ENCODE measurements at places on chromosomes 12 and 14.

- no peak for DNase-seq
These were observed 77.2 kb downstream of the C2CD5 start for GRCh38 chr12:22467190-22467589.

DNA sequence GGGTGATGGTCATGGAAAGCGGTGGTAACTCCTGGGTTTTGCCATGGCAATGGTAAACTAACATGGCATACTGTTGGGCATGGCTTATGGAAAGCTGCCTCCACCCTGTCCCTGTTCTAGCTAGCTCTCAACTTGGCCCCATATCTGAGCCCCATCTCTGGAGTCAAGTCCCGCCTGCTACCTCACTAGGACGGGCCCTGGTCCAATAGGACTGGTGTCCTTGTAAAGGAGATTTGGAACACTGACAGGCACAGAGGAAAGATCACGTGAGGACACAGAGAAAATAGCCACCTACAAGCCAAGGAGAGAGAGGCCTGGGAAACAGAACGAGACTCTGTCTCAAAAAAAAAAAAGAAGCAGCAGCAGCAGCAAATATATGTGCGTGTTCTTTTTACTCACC lies 59.8 kb downstream of the RNFT2 start:
- DNase-seq = no peak

DNA sequence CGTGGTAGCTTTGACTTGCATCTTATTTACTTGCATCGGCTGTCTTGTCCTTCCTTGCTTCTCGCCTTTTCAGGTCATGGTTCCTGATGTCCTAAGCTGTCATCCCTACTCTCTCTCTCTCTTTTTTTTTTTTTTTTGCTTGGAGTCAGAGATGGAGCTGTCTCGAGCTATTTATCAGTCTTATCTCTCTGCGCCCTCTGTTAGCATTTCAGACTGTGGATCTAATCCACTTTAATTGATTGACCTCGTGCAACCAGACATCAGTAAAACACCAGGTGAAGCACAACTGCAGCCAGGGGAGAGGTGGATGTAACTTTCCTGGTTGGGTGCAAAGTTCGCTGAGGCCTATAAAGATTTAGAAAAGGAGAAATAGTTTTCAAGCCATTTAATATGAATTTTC lies 554.8 kb downstream of the DIO2 start:
- DNase-seq = no peak

GRCh38 chr12:2804393-2805142 lies 7.9 kb upstream of the ITFG2 start:
- no peak for DNase-seq

DNA sequence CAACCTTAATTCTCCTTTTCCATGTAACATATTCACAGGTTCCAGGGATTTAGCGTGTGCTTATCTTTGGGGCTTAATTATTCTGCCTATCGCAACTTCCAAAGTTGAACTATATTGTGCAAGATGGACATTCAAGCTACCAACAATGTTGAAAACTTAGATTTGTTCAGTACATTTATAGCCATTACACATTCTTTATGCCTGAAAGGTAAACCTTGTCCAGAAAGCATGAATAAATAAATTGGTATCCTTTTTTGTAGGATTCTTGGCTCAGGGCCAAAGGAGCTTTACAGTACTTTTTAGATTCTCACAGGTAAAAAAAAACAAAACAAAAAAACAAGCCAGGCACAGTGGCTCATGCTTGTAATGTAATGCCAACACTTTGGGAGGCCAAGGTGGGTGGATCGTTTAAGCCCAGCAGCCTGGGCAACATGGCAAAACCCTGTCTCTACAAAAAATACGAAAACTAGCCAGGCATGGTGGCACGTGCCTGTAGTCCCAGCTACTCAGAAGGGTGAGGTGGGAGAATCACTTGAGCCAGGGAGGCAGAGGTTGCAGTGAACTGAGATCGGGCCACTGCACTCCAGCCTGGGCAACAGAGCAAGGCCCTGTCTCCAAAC lies 3.3 kb downstream of the C12orf56 start:
- DNase-seq = no peak

DNA sequence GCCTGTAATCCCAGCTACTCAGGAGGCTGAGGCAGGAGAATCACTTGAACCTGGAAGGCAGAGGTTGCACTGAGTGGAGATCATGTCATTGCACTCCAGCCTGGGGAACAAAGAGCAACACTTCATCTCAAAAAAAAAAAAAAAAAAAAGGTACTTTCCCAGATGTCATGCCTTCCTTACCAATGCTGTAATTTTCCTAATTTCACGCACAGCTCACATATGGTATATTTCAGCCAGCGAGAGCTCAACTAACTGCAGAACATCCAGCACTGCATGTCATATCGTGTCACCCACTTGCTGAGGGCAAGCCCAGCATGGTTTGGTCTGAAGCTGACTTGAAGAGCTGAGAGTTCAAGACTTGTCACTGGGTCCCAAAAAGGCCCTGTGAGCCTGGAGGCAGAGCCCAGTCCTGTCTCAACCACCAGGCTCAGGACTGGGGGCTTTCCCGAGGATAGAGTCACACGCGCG lies 29.0 kb downstream of the NFKBIA start:
- no peak for DNase-seq

DNA sequence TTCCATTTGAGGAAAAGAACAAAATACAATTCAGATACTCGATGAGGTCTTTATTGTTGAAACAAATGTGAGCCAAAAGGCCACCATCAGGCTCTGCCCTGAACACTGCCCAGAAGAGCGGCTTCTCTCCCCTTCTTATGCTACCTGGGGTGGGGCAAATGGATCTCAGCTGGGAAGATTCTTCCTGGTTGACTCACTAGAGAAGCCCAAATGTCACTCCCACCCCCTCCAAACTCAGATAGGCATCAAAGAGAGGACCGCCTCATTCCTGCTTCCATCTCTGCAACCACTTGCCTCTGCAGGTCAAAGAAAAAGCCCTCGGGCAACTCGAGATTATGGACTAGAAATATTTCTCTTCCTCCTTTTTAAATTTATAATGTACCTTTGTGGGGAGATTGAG lies 55.8 kb downstream of the TBX3 start:
- DNase-seq = no peak

DNA sequence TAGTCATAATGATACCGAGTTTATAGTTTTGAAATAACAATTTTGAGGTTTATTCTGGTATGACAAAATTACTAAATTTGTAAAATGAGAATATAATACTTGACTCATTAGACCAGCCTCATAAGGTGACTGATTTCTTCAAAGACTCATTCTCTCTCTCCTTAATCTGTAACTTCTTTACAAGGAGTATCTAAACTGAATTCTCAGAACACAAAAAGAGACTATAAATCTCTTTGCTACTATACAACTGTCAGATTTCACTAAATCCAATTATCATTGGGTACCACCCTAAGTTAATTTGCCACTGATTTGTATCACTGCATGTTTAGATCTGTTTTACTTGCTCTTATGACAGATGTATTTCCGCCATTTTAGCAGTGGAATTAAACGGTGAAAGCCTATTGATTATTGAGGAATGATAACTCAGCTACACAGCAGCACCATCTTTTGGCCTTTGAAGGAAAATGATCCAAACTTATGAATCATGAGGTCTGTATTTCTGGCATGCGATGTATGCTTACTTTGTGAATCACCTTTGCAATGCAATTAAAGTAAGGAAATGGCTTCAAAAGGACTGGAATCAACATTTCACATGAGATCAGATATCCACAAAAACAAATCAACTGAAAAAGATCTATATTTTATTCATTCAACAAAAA lies 161.2 kb downstream of the RERGL start:
- peak; percentile 79 for DNase-seq

DNA sequence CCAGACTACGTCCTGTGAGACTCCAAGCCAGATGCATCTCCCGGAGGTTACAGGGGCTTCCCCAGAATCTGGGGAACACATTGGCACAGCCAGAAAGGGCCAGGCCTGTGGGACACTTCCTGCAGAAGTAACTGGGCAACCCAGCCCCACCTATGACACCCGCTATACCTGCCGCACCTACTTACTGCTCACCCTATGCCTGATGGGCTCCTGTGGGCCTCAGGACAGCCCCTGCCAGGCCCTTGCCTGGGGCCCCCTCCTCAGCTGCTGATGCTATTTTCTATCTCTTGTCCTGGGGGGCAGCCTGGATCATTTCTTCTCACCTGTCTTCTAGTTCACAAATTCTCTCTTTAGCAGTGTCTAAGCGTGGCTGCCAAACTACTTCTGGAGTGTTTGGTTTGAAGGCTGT lies 28.7 kb downstream of the JAG2 start:
- no peak for DNase-seq

DNA sequence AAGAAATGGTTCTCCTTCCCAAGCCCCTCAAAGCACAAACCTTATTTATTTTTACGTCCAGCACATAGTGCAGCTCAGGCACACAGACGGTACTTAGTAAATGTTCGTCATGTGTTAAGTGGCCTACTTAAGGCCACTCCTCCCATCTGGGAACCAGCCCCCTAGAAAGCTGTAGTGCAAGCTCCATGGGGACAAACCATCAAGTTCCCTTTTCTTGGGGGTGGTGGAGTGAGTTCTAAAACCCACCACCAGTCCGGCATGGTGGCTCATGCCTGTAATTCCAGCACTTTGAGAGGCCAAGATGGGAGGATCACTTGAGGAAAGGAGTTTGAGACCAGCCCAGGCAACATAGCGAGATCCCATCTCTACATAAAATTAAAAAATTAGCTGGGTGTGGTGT lies 49.4 kb downstream of the PITPNM2 start:
- DNase-seq = no peak

DNA sequence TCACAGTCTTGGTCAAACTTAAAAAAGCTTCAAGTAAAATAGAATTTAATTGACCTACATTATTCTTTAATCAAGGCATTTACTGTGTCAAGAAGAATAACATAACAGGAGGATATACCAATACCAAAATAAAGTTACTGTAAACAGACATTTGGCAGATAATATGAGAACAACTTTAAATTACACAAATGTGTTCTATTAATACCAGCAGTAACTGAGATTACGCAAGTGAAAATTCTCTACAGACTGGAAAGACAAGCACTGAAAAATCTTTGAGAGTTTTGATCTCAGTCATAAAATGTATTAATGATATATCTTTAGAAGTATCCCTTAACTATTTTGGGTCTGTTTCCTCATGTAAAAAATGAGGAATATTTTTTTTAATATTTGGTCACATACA lies 169.2 kb upstream of the SOX5 start:
- no peak for DNase-seq

DNA sequence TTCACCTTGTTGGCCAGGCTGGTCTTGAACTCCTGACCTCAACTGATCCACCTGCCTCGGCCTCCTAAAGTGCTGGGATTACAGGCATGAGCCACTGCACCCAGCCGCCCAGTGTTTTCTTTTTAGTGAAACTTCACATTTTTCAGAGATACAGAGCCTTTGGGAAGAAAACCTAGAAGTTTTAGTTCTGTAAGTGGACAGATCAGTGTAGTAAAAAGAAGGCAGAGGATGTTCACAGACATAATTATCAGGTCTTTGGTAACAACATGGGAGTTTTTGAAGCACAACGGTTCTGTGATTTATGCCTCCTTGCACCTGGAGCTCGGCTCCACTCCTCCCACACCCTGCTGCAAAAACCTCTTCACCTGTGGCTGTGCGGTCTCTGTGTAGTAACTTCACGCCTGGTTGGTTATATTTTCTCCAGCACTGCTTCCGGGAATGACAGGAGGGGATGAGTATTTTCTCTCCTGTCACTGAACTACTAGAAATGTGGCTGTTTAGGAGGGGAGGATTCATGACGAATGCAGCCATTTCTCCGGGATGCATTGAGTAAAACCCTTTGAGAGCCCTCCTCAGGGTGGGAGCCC lies 67.0 kb downstream of the ARF6 start:
- no peak for DNase-seq

DNA sequence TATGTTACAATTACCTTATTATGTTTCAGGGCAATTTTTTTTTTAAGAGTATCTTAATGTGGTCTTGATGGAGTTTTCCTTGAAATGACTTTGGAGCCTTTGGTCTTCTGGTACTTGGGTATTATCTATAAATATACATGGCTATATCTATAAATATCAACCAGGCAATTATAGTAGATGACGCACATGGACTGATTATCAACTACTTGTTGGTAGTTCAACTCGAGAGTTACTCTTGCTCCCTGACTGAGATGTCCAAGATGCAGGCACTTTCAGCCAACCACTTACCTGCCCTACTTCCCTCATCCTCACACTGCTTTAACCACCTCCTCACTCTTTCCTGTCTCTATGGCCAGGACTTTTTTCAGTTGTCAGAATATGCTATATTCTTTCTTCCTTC lies 85.4 kb downstream of the NTN4 start:
- no peak for DNase-seq

DNA sequence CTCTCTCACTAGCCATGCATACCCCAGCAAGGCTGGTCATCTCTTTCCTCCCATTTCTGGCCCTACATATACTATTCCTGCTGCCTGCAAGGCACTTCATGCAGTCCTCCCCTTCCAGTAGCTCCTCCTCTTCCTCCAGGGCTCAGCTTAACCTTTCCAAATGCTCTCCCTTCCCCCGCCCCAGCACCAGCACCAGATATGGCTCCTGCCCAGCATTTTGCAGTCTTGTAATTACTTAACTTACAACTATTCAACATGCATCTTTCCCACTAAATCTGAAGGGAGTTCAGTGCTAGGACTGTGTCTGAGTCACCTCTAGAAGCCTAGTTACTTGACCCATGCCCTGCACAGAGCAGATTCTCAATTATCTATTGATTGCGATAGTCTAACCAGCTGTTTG lies 1.8 kb upstream of the FBXO21 start:
- no peak for DNase-seq

- no peak for DNase-seq
These were observed 8.9 kb upstream of the TAC3 start for GRCh38 chr12:57025196-57025595.

- no peak for DNase-seq
These were observed 18.5 kb downstream of the BHLHE41 start for GRCh38 chr12:26106347-26106746.

- DNase-seq = no peak
These were observed 1.4 kb upstream of the ITGB7 start for GRCh38 chr12:53208435-53208834.
